ENCODE measurements at places on chromosomes 2 and 18.

- no peak for DNase-seq
Measured at GRCh38 chr2:144560251-144560650, 40.3 kb upstream of the ZEB2 start.

GRCh38 chr2:160373666-160374065 lies 119.9 kb downstream of the RBMS1 start:
- no peak for DNase-seq

- peak; percentile 76 for DNase-seq
Measured at GRCh38 chr2:72862239-72862988, 24.8 kb upstream of the SPR start.

DNA sequence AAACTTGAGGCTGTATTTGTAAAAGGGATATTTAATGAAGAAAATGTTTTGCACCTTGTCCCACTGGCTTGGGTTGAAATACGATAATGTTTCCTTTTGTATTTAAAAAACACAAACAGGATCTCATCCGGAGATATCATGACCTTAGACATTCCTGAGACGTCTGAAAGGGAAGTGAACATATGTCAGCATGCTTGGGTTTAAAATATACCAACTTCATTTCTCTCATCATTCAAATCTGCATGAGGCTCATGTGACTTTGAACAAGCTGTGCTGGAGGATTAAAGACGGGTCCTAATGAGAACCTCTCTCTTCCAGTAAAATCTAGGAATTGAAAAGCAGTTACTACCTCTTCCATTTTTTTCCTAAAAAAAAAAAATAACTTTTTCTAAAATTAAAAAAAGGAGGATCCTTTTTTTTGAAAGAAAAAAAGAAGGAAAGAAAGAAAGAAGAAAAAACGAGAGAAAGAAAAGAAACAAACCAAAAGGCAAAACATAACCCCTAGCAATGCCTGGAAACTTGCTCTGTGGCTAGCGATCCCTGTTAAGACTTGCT lies 106.8 kb upstream of the ZFP36L2 start:
- DNase-seq, result no peak

GRCh38 chr2:33381301-33381858 lies 95.1 kb upstream of the RASGRP3 start:
- no peak for DNase-seq

- DNase-seq, result no peak
Measured at GRCh38 chr18:76507830-76508385, 12.9 kb upstream of the ZNF516 start.

DNA sequence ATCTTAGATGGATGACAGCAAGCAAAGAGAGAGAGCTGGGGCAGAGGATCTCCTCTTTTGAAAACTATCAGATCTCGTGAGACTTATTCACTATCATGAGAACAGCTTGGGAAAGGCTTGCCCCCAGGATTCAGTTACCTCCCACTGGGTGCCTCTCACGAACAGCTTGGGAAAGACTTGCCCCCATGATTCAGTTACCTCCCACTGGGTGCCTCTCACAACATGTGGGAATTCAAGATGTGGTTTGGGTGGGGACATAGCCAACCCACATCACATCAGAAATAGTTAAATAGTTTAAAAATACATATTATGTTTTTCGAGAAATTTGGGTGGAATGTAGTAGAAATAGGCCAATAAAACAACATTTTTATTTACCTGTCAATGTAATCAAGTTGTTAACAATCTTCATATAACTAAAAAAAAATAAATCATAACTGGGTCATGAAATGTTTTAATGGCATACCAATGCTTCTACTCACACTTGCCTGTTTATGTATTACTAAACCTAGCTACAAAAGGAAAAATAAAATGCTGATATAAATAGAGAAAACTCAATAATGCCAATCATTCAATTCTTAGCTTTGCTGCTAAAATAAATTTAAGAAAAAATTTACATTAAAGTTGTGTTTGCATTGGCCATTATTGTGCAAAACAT lies 608.9 kb downstream of the SUCLG1 start:
- DNase-seq, result no peak

DNA sequence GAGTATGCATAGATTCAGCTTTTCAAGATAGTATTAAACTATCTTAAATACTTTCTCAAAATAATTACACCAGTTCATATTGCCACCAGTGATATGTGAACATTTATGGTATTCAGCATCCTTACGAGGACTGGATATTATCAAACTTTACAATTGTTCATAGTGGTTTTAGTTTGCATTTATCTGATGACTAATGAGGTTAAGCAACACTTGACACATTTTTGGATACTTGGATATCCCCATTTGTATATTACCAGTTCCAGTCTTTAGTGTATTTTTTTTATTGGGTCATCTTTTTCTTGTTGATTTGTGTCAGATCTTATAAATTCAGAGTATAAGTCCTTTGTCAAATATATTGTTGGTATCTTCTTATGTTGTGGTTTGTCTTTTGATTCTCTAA lies 128.4 kb downstream of the ASXL3 start:
- no peak for DNase-seq

DNA sequence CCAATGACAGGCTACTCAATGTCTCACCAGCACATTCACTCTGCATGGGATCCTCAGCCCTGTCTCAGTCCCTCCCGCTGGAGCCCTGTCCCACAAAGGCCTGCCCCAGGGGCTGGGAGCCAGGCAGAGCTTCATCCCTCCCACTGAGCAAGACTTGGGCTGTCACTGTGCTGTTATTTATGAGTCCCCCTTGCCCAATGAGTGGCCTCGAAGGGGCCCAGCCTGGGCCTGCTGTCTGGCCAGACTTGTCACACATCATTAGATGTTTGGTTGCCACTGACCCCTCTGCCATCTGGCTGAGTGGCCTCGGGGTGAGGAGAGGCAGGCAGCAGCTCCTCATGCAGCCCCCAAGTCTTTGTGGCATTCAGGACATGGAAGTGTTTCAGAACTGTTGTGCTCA lies 330.6 kb upstream of the SKOR2 start:
- no peak for DNase-seq

GRCh38 chr2:178523596-178524134 lies 43.4 kb downstream of the PLEKHA3 start:
- DNase-seq, result no peak

DNA sequence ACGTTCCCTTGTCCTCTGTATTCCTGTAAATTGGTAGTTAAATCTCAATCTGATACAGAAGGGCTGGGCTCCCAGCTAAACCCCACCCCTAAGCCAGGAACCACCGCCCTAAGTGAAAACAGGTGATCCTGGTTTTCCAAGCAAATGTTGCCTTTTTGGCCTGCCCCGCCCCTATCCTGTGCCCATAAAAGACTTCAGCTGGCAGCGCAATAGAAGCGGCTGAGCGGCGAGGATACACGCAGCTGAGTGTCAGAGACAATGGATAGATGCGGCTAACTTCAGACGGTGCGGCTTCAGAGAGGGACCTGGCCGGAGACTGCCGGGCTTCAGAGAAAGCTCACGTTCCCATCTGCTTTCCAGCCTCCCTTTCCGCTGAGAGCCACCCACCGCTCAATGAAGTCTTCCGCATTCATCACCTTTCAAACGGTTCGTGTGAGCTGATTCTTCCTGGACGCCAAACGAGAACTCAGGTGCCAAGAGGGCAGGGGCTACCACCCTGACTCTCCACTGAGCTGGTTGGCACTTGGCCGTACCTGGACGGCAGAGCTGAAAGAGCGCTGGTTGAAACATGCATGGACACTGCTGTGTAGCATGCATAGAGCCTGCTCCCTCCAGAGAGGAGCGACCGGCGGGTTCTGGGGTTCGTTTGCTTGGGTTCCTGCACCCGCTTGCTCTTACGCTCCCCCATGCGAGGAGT lies 49.5 kb upstream of the POLE4 start:
- DNase-seq, result no peak

- DNase-seq, result no peak
Measured at GRCh38 chr18:44680273-44681075, at the start of gene SETBP1. TSS of gene SETBP1 (plus strand) at chr18:44680888. CDS start at chr18:44701347, 20,459 bp downstream.

DNA sequence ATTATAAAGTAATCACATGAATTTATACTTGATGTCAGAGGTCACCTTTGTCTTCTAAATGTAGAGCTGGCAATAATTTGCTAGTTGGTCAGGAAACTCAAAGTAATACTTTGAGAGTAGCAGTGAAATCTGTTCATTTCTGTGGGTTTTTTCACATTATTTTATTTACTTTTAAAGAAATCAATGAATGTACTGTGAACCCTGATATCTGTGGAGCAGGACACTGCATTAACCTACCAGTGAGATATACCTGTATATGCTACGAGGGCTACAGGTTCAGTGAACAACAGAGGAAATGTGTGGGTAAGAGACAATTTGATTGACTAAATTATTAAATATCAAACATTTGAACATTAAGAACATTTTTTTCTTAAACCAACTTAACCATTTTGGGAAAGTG lies 203.0 kb upstream of the RASGRP3 start:
- DNase-seq, result no peak

GRCh38 chr2:60526623-60527022 lies 26.8 kb downstream of the BCL11A start:
- no peak for DNase-seq

DNA sequence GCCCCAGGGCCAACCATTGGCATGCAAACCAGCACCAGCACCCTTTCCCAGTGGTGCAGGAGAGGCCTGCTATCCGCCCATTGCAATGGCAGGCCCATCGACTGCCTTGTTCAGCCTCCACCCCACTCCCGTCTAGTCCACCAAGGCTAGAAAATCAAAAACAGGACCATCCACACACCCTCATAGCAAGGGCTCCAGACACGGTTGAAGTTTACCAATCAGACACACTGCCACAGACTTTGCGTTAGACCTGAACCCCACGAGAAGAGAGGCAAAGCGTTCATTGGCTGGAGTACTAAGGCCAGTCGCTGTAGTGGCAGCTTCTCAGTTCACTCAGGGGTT lies 95.3 kb upstream of the TEX51 start:
- no peak for DNase-seq

DNA sequence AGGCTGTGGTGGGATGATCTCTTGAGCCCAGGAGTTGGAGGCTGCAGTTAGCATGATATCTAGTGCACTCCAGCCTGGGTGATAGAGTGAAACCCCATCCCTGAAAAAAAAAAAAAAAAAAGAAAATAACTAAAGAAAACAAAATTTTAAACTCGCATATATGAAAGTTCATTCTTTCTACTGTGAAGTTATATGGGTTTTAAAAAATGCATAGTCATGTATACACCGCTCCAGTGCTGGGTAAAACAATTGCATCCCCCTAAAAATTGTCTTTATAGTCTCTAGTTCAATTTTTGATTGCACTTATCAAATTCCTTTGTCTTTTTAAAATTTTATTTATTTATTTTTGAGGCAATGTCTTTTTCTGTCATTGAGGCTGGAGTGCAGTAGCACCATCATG lies 65.0 kb upstream of the ACYP2 start:
- DNase-seq, result no peak

- DNase-seq, result no peak
Measured at GRCh38 chr2:198337368-198337767, 533.0 kb downstream of the PLCL1 start.

- DNase-seq, result no peak
Measured at GRCh38 chr18:47901624-47902362, 28.7 kb downstream of the SMAD2 start.

DNA sequence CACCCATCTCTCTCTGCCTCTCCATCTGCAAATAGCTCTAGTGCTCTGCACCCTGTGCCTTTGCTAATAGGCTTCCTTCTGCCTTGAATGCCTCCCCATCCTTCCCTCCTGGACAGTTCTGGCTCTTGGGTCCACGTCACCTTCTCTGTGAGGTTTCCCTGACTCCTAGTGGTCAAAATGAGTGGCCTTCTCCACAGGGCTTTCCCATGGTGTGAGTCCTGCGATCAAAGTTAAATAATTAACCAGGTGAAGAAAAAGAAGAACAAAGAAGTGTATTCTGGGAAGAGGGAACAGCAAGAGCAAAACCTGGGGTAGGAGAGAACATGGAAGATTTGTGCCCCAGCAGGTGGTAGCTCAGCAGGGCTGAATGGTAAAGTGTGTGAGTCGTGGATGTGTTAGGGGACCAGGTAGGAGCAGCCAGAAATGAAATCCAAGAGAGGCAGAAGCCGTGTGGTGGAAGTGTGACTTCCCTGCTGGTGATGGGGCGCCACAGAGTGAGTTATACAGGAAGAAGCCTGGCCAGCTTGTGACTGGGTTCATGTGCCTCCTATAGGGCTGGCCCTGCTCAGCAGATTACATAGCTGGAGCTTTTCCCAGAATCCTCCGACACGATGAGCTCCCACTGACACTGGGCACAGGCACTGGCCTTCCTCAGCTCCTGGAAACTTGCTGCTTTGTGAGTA lies 93.8 kb upstream of the LDAH start:
- no peak for DNase-seq

DNA sequence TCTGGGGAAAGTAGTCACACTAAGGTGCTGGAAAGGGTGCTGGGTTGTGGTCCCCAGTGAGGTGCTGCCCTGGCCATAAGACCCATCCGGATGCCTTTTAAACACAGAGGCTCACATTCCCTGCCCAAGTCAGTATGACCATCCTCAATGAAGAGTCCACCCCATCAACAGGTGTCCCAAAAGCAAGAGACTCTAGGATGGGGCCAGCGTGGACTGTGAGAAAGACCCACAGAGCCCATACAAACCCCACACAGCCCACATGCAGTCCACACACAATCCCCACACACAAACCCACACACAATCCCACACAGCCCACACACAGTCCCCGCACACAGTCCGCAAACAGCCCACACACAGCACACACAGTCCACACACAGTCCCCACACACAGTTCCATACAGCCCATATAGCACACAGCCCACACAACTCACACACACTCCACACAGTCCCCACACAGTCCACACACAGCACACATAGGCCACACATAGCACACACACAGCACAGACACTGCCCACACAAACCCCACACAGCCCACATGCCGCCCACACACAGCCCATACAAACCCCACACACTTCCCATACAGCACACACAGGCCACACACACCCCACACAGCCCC lies 241.4 kb upstream of the SALL3 start:
- no peak for DNase-seq

DNA sequence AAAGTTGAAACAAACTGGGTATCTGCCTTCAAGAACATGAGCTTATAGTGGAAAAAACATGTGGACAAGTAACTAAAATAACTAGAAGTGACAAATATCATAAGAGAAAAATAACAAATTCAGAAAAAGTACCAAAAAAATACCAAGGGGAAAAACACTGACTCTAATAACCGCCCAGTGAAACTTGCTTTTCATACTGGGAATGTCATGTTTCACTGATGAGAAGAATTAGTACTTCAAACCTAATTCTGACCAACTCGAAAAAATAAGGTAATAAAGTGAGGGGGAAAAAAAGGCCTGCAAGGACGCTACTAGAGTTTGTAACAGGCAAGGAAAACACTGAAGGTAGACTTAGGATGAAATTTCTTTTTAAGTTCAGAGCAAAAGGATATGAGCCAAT lies 83.6 kb downstream of the RTTN start:
- DNase-seq, result no peak

GRCh38 chr2:191670076-191670475 lies 7.9 kb upstream of the NABP1 start:
- DNase-seq, result no peak

- DNase-seq, result no peak
Measured at GRCh38 chr2:197197895-197198311, 112.7 kb downstream of the ANKRD44 start.

- DNase-seq, result no peak
Measured at GRCh38 chr2:75558786-75559679, 1.7 kb downstream of the EVA1A start.

Measured in activated CD4-positive, alpha-beta T cell treated with anti-CD3 and anti-CD28 coated beads for 1 hour (primary cell).